ENCODE measurements at places on chromosomes 11 and 22. TPM values are rescaled to one million over a fixed set of nuclear protein-coding genes. Genes with fewer than 3 reads are reported as not detected.

Gene CSNK2A3
- 7.1 TPM for total RNA-seq

Gene CHRNA10
- 0.93 TPM for total RNA-seq

Gene LRRN4CL
- 0.51 TPM for total RNA-seq

Gene DEFB131B
- total RNA-seq, result not detected

Gene LRRC74B
- not detected for total RNA-seq

Gene POLA2
- total RNA-seq, result 12.1 TPM

Gene PARVG
- 0.51 TPM for total RNA-seq

DNA sequence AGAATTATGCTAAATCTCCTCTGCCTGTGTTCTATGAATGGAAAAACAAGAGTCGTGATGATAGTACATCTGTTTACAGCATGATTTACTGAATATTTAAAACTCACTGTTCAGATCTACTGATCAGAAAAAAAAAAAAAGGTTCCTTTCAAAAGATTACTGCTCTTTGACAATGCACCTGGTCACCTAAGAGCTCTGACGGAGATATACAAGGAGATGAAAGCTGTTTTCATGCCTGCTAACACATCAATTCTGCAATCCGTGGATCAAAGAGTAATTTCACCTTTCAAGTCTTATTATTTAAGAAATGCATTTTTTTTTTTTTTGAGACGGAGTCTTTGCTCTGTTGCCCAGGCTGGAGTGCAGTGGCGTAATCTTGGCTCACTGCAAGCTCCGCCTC, 30.7 kb downstream of the CLTCL1 start:
- no peak for DNase-seq

DNA sequence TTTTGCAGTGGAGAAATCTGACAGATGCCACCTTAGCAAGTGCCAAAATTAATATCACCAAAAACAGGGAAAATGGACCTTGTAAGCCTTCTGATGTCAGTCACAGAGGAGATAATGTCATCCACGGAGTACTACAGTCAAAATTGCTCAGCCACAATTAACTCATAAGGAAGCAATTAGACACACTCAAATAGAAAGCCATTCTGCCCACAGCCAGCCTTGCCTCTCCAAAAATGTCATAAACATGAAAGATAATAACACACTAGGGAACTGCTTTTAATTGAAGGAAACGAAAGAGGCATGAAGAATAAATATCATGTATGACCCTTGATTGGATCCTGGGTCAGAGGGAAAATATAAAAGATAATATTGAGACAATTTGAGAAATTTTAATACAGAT, 505.6 kb upstream of the API5 start:
- no peak for DNase-seq

GRCh38 chr11:91854171-91854570, 370.4 kb upstream of the FAT3 start:
- no peak for DNase-seq

DNA sequence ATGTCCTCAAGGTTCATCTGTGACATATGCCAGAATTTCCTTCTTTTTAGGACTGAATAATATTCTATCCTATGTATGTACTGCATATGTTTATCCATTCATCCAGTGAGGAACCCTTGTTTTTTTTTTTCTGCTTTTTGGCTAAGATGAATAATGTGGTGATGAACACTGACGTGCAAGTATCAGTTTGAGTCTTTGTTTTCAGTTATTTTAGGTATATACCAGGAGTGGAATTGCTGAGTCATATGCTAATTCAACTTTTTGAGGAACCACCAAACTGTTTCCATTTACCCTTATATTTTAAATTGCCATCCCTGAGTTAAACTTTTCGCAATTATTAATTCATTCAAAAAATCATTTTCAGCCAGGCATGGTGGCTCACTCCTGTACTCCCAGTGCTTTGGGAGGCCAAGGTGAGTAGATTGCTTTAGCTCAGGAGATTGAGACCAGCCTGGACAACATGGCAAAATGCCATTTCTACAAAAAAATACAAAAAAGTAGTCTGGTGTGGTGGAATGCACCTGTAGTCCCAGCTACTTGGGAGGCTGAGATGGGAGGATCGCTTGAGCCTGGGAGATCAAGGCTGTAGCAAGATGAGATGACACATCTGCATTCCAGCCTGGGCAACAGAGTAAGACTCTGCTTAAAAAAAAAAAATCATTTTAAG, 64.2 kb downstream of the MICAL2 start:
- no peak for DNase-seq

- DNase-seq, result peak; percentile 44
Observed at GRCh38 chr11:64864473-64865285, 13.7 kb downstream of the EHD1 start.

- DNase-seq, result no peak
Observed at GRCh38 chr11:32266601-32267000, 168.7 kb downstream of the WT1 start.

DNA sequence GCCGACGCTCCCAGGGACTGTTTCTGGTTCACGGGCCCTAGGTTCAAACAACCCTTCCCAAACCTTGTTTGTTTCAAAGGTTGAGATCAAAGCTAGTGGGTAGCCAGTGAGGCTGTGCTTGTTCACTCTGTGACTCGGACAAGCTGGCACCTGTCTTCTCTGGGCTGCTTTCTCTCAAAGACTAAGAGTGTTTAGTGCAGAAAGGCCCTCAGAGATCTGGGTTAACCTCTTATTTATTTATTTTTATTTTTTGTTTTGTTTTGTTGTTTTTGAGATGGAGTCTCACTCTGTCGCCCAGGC, 13.0 kb upstream of the MALAT1 start:
- DNase-seq, result no peak

GRCh38 chr11:34501500-34501899, 12.1 kb downstream of the ELF5 start:
- no peak for DNase-seq

- no peak for DNase-seq
Observed at GRCh38 chr11:66892911-66893310, 36.0 kb downstream of the LRFN4 start.

DNA sequence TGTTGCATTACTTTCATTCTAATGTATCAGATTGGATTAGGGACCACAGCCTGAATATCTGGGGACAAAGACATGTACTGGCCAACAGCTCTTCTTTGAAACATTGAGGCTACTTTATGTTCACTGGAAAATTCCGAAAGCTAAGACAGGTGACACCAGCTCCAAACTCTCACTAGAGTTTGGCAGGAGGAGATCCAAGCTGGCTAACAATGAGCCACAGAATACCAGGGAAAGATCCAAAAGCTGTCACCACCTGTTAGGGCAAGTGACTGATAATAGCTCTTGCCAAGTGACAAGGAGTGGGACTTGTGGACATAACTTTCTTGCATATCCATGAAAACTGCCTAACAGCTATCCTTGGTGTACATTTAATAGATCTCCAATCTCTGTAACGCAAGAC, 333.3 kb downstream of the TTC28 start:
- DNase-seq, result no peak

GRCh38 chr22:22521631-22522030, 1.6 kb upstream of the ZNF280A start:
- no peak for DNase-seq

DNA sequence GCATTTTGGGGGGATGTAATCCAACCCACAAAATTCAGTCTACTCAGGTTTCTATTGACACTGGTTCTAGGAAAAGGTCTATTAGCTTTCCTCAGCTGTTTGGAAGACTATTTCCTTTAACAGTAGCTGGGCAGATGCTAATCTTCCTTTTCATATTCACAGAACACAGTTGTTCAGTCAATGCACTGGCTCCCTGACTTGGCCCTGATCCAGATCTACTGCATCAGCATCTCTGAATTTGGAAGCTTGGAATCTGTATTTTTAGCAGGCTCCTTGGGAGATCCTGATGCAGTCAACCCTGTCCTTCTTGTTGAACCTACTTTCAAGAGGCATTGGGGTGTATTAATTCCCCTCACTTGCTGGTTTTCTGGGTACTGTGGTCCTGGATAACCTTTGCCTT, 6.3 kb downstream of the HTATIP2 start:
- DNase-seq, result no peak

- no peak for DNase-seq
Observed at GRCh38 chr22:35616043-35616442, 1.1 kb downstream of the MB start.

GRCh38 chr11:83864412-83865057, 578.4 kb upstream of the CCDC90B start:
- no peak for DNase-seq

DNA sequence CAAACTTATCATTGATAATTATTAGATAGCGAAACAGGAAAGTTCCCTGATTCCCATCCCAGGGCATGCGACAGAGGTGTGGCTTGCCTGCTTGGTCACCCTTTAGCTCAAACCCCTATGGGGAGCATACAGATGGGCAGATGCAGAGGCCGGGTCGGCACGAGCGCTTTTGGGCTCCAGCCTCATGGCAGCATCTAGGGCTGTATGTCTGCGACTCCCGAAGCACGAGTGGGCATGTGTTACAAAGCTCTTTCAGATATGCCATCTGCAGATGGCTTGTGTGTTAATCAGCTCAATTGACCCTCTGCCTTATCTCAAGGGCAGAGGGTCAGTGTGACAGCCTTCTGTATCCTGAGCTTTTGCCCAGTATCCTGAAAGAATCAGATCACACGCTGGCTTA, 2069.3 kb upstream of the RAG2 start:
- DNase-seq, result no peak

DNA sequence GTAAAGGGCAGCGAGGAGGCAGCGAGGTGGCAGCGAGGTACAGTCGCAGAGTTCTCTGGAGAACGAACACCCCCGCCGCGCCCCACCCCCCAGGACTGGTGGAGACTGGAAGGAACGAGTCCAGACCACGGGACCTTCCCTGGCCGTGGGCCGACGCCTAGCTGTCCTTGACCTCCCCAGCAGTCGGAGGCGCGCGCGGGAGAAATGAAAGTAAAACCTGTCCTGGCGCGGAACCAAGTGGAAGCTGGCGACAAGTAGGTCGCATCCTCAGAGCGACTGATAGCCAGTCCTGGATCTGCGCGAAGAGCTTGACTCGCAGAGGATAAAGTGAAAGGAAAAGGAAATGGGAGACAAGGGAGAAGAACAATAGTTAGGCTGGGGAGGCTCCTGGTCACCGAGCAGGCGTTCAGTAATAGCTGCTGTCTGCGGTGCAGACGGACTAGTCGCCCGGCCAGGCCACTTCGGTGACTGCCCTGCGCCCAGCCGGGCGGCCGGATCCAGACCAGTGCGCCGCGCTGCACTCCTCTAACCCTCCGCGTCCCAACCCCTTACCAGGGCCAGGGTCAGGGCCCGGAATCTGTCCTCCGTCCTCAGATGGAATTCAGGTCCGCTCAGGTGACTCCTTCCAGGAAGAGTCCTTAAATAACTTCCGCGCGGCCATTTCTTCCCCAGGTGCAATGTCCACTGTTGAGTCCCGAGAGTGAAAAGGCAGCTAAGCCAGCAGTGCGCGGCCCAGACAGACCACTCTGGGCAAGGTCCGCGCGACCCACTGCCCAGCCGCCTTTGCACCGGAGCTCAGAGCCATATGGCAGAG, 1.9 kb upstream of the ADM start:
- peak; percentile 72 for DNase-seq

- DNase-seq, result no peak
Observed at GRCh38 chr11:118008271-118008911, 22.2 kb downstream of the IL10RA start.

- DNase-seq, result no peak
Observed at GRCh38 chr11:71153005-71153390, 99.4 kb downstream of the SHANK2 start.

GRCh38 chr11:20783220-20783619, 113.8 kb downstream of the NELL1 start:
- no peak for DNase-seq

DNA sequence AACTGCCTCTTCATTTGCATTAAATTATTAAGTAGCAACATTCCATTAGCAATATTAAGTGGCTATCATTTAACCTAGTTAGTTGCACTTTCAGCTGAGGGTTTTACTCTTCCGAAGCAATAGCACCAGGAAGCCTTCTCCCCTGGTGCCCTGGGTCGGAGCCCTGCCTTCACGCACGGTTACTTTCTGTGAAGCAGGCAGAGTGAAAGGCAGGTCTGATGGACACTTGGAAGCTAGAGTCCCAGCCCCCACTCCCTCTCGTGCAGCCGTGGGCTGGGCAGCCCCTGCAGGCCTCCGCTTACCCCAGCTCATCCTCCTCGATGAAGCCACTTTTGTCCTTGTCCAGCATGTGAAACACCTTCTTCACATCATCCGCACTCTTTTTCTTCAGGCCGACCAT, 2.0 kb downstream of the PVALB start:
- no peak for DNase-seq

DNA sequence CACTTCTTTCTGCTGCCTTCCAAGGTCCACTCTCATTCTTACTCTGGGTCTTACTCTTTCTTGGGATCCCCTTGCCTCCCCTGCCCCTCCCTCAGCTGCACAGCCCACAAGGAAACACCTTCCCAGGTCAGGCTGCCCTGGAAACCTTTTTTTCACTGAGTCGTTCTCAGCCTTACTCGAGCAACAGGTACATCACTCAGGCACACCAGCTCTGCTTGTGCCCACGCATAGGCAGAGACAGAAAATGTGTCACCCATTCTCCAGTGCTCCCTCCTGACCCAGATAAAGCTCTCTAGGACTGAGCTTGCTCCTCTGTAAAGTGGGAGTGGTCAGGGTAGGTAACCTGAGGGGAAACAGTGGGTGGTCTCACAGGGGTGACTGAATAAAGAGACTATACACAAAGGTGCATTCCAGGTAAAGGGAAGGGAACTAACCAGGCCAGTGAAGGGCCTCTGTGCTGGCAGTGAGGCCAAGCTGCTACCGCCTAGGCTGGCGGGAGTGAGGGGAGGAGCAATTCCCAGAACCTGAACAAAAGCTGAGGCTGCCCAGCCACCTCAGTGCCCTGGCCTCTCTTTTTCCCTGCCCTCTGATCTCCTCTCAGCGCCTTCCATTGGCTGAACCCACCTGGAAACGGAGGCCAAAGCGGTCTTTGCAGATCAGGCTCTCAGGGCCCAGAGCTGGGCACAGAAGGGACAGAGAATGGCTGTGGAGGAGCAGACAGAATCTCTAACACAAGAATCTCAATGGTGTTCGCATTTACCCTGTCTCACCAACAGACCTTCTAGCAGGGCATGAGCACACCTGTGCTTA, 15.9 kb downstream of the PRG3 start:
- no peak for DNase-seq

DNA sequence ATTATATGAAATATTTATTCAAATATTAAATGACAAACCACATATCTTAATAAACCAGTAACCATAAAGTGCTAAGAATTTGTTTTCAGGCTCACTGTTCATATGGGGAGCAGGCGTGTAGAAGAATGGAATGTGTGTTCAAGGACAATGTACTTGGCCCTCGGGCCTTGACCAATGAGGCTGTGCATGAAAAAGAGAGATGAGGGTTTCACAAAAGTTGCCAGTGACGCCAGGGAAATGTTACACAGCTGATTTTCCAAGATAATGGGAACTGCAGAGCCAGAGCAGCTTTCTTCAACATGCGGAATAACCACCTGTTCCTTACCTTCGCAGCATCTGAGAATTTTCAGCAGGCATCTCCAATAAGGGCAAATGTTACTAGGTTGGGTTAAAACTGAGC, 4.2 kb downstream of the SF1 start:
- no peak for DNase-seq

GRCh38 chr11:25357133-25357532, 860.3 kb downstream of the LUZP2 start:
- no peak for DNase-seq

DNA sequence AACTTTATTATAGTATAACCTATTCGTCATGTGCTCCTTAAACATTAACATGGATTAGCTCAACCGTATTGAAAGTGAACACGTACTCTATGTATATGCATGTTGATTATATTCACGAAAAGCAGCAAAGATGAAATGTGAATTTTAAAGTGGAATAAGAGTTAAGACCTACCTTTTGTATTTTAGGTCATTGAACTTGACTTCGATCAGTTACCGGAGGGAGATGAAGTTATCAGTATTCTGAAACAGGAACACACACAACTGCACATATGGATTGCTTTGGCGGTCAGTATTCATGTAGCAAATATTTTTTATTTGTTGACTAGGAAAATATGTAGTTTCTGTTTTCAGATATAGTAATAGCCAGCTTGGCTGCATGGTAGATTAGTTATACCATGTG, 1.4 kb downstream of the CTR9 start:
- DNase-seq, result no peak
